Posterior cingulate gyrus (tissue), 11 donors: ENCODE measurements at places on chromosomes 16 and 17.

DNA sequence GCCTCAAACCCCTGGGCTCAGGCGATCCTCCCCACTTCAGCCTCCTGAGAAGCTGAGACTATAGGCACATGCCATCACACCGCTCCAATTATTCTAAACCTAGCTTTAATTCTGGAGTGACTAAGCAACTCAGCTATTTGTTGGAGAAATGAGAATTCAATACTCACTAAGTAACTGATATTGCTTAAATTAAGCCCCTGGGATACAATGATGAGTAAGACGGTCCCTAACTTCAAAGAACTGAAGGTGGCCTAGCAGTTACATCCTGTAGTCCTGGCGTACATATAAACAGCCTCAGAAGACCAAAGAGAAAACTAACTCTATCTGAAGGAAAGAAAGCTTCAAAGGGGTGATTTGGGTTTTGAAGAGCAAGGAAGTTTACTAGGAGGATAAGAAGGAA lies 25.0 kb downstream of the XPO6 start:
- DNase-seq, result no peak

DNA sequence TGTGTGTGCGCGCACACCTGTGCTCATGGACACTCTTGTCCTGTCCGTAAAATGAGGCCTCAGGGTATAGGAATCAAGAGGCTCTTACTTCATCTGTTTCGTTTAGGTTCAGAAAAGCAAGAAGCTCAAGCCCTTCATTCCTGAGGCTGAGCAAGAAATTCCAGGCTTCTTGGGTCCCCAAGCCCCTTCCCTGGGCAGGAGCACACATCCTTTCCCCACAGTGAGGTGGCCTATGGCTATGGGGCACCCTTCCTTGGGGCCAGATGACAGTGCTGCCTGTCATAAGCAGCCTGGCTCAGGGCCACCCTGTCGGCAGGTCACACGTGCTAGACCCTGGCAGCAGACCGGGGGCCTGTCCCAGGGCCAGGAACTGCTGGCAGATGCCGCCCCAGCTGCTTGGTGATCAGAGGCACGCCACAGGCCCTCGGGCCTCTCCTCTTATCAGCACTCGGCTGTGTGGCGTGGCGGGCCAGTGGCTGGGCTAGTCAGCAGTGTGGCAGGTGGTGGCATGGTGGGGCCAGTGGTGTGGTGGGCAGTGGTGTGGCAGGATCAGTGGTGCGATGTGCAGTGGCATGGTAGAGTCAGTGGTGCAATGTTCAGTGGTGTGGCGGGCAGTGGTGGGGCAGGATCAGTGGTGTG lies 50.2 kb downstream of the NKD1 start:
- DNase-seq, result peak; percentile 35

- DNase-seq, result peak; percentile 91
These were observed 5.2 kb downstream of the CISD3 start for GRCh38 chr17:38735161-38735997.

- no peak for DNase-seq
These were observed 8.6 kb upstream of the MYLK3 start for GRCh38 chr16:46756772-46757171.

- no peak for DNase-seq
These were observed 70.9 kb upstream of the KIFC3 start for GRCh38 chr16:57873218-57873617.

GRCh38 chr17:67440277-67441051 lies 63.4 kb downstream of the PITPNC1 start:
- DNase-seq, result no peak

- no peak for DNase-seq
These were observed 21.5 kb downstream of the CFAP20 start for GRCh38 chr16:58107709-58108108.

GRCh38 chr17:63075969-63076368 lies 109.9 kb downstream of the TANC2 start:
- no peak for DNase-seq

- no peak for DNase-seq
These were observed 599 bp downstream of the MRC2 start for GRCh38 chr17:62627904-62628633.

GRCh38 chr16:77739559-77739892 lies 17.2 kb downstream of the NUDT7 start:
- no peak for DNase-seq

- DNase-seq, result no peak
These were observed 64.3 kb downstream of the IGF2BP1 start for GRCh38 chr17:49061524-49061943.

DNA sequence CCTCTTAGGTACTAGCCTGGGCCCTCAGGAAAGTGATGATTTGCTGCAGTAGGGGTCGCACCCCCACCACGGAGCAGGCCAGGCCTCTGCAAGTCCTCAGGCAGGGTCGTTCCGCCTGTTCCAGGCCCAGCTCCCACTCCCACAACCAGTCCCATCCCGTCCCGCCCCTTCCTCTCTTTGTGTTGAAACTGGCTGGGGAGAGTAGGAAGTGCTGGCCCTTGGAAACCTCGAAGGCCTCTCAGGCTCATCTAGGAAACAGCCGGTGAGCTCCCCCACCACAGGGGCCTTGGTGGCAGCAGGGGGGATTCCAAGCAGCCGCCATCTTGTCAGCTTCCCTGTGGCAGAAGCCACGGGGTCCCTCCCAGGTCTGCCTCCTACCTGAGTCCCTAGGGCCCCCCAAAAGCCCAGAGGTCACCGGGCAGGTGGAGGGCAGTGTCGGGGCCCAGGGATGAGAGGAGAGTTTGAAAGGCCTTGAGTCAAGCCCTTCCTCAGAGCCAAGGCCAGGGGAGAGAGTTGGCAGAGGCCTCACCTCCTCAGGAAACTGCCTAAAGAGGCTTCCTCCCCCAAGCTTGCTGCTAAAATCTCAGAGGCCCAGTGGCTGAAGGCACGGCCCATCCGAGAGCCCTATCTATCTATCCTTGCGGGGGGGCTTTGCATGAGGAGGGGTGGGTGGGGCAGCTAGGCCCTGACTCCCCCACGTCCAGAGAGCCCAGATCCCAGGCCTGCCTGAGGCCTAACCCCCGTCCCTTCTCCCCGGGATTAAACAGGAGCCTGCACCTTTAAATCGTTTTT lies 22.2 kb downstream of the MMP15 start:
- peak; percentile 81 for DNase-seq

GRCh38 chr16:90078579-90078895 lies 1.4 kb upstream of the PRDM7 start:
- DNase-seq, result no peak

DNA sequence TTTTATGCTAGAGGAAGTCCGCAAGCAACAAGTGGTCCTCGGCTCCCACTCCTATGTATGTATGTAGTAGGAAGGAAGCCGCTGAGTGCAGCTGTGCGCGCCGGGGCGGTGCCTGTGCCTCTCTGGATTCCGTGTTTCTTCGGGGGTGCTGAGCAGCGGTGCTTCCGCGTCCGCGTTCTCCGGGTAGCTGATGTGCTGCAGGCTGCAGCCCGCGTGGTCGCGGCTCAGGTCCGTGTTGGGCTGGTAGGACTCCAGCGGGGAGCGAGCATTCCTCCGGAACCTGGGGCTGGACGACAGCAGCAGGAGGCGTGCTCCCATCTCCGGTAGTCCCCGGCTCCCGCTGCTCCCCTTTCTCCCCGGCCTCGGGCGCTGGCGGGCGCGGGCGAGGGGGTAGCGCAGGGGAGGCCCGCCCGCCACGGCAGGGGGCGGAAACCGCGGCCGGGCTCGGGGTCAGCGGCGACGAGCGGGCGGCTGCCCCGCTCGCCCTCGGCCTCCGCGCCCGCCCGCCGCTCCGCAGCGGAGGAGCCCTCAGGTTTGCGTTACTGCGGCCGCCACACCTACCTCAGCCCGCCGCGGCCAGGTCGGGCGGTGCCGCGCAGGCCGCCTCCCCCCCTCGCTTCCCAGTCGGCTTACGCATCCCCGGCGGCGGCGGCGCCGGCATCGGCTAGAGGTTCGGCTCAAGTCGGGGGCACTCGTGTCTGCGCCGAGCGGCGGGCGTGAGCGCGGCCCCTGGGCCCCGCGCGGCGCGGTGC lies 487 bp downstream of the C17orf67 start:
- peak; percentile 55 for DNase-seq

DNA sequence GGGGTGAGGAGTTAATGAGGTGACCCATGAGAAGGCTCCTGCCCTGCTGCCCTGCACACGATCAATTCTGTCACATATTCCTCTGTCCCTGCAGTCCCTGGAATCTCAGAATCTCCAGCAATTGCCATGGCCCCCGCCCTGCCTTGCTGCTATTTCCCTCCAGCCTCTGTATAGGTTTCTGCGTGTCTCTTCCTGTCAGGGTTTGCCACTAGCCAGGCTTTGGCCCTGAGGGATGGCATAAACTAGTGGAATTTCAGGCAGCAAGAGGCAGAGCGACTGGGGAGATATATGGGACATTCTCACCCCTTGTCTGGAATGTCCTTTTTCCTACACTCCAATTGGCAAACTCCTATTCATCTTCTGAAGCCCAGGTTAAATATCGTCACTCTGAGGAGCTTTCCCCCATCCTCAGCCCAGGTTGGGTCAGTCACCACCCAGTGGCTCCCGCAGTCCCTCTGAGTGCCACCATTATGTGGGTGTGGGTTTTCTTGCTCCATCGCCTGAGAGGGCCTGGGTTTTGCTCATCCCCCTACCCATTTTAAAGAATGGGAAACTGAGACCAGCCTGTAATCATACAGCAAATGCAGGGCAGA lies 15.5 kb upstream of the NATD1 start:
- DNase-seq, result no peak

DNA sequence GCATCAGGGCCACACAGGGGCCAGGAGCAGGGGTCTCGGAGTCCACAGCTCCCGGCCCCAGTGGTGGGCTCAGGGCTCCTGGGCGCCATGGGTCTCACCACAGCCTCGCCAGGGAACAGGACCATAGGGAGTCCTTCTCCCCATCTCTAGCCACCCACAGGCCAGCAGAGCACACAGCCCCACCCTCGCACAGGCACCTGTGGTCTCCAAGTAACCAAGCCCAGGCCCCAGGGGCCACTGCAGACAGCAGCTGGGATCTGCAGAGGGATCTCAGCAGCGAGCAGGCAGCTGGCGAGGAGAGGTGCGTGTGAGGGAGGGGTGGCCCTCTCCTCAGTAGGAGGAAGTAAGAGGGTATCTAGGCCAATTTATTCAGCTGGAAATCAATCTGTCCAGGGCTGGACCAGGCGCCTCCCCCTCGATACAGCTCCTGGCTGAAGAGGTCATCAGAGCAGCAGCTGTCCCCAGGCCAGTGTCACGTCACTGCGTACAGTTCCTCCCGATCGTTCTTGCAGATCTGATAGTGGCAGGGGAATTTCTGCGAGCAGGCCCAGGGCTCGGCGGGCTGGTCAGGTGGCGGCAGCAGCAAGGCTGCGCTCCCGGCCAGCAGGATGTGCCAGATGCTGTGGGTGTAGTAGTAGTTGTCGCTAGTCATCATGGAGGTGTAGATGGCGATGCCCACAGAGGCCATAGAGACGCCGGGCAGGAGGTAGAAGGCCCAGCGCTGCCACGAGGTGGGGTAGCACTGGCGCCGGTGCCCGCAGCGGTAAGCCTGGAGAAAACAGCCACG lies 1.4 kb upstream of the MRPL28 start:
- no peak for DNase-seq

DNA sequence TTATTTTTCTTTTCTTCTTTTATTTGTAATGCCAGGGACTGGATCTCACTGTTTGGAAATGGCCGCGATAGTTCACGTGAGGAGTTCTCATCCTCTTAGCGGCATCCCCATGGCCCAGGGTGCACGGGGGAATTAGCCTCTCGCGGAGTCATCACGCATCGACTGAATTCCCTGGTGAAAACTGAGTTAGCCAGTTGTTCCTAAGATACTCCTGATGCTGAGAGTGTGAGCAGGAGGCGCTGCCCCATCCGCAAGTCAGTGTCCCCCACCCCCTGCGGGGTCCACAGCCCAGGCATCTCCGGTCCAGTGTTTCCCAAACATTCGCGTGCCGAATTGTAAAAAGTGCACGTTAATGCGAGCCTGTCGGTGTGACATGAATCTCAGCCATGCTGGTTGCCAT lies 277.2 kb downstream of the CPPED1 start:
- no peak for DNase-seq

DNA sequence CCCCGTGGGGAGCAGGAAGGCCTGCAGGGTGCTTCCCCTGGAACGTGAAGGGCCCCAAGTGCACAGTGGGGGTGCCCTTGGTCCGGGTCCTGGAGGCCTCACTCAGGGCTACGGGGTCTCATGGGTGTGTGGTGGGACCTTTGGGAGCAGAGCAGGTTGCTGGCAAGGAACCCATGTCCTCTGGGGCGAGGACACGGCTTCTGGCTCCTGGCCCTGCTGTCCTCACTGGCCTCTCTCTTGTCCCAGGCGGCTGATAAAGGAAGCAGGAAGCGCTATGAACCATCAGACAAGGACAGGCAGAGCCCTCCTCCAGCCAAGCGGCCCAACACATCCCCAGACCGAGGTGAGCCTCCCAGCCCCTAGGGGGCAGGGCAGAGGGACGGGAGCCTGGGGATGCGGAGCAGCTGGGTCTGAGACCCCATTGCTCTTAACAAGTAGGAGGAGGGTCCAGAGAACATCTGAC lies 9.8 kb upstream of the IL17C start:
- DNase-seq, result no peak

- DNase-seq, result no peak
These were observed 19.3 kb downstream of the CDH1 start for GRCh38 chr16:68756239-68756915.

DNA sequence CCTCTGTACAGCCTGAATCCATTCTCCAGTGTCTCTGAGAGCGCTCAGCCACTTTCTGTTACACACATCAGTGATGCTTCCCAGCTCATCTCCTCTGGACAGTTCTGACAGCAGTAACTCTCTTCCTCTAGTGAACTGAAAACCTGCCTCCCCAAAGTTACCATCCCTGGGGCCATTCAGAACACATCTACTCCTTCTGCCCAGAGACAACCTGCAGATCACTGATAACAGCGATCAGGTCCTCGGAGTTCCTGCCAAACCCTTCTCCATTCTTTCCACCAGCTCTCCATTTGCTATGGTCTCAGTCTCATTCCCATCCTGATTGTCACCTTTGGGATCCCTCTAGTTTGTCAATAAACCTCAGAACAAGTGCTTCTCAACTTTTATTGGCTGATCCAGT lies 7.3 kb downstream of the ZZEF1 start:
- no peak for DNase-seq

- DNase-seq, result no peak
These were observed 2.2 kb upstream of the UQCRC2 start for GRCh38 chr16:21950782-21951521.

- DNase-seq, result no peak
These were observed 85.9 kb downstream of the EMP2 start for GRCh38 chr16:10494343-10495030.

DNA sequence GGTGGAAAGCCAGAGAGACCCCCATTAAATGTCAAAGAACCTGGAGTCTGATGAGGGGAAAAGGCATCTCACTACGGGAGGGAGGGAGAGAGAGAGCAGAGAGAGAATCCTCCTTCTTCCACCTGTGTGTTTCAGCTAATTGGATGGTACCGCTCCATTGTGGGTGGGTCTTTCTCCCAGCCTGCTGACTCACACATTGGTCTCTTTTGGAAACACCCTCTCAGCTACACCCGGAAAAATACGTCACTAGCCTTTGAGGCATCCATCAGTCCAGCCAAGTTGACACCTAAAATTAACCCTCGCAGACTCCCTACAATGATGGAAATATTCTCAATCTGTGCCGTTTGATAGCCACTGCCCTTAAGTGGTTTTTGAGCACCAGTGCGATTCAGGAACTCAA lies 100.4 kb downstream of the ELAC2 start:
- DNase-seq, result no peak
